Activated T-cell treated with anti-CD3 and anti-CD28 coated beads, Interleukin-2, amount 50 U/mL, for 4 hours (primary cell): ENCODE measurements at places on chromosomes 13 and 19. TPM values are rescaled to one million over a fixed set of nuclear protein-coding genes. Genes with fewer than 3 reads are reported as not detected.
A peak's percentile ranks its signal among the peaks of the same experiment; 100 is the strongest.

DNA sequence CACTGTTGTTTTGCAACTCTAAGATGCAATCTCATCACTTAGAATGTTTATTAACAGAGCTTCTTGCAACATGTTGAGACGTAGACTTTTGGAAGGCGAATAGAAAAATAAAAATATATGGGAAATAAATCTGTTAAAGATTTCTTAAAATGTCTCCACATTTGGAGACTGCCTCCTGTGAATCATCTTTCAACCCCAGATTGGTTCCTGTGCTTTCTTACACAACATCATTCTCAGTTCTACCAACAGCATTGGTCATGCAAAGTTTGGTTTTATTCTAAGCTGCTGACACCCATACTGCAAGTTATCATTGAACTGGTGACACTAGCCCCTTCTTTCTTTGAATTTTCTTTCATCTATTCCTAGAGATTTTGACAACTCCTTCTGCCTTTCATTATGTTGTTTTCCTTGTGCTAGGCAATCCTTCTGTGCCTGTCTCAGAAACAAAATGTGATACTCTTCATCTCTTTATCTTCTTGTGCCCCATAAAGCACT lies 1.6 kb upstream of the IGFL3 start:
- DNase-seq, result no peak

DNA sequence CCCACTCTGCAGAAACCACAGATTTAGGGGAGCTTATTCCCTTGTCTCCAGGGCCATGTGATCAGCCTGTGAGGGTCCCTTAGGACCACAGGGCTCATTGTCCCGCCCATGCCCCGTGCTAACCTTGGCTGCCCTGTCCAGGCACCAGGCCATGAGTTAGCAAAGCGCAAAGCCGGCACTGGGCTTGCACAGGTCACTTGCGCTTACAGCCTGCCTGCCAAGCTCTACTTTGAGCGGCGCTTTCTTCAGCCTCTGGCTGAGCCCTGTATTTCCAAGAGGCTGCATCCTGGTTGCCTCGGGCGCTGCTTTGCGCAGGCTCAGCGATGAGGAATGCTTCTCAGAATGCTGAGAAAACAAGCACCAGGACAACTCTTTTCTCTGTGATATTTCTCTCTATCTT lies 188.0 kb downstream of the TDRD3 start:
- no peak for DNase-seq

DNA sequence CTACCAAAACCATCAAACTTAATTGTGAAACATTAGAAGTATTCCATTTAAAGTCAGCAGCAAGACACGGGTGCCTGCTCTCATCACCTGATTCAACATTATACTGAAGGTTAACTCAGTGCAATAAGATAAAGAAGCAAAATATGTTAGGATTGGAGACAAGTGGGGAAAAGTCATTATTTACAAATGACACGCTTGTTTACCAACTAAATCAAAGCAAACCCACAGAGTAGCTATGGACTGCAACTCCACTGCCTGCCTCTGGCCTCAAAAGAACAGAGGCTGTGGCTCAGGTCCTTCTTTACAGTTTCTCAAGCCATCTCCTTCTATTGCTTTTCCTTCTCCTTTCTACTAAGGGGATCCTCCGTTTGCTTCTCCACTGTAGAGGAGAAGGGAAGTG lies 21.0 kb upstream of the ATP12A start:
- no peak for DNase-seq

- DNase-seq, result peak; percentile 67
These were observed 25.7 kb upstream of the TPTE2 start for GRCh38 chr13:19586904-19587634.

- DNase-seq, result no peak
These were observed 1.4 kb downstream of the PEPD start for GRCh38 chr19:33520048-33520643.

The ZNF723 gene
- total RNA-seq, result not detected

DNA sequence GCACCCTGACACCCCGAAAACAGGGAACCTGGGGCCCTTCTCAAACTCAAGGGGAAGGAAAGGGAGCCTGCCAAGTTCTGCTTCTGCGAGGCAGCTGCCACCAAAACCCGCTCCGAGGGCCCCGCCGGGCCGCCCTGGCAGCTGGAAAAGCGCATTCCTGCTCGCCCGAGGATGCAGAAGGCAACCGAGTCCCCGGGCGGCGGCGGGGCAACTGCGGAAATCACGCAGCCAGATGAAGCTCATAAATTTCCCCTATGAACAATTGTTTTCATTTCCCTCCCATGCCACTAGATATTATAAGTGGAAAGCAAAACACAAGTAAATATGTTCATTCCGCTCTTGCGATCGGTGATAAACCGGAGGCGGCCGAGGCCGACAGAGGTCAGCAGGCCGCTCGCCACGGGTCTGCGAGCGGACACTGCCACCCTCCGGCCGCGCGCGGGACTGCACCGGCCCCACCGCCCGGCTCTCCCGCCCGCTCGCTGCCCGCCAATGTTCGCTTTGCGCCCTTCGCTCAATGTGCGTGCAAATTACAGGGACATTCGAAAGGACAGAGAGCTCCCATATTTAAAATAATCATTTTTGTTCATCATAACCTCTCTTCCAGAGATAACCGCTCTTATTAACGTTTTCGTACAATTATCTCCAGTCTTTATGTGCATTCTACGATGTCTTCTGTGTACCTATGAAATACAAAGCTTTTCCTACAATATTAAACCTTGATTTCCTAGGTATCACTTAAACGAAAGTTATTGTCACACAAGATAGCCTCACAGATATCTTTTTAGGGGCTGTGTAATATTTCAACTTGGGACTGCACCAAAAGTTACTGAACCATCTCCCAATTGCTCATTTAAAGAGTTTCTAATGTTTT lies 120.8 kb upstream of the ZNF507 start:
- DNase-seq, result peak; percentile 57

GRCh38 chr13:96075953-96076543 lies 13.9 kb upstream of the HS6ST3 start:
- no peak for DNase-seq

The APOE gene
- 5.0 TPM for total RNA-seq

GRCh38 chr13:37179645-37180044 lies 74.2 kb upstream of the CSNK1A1L start:
- no peak for DNase-seq

GRCh38 chr19:19742773-19743172 lies 9.9 kb upstream of the ZNF14 start:
- no peak for DNase-seq

DNA sequence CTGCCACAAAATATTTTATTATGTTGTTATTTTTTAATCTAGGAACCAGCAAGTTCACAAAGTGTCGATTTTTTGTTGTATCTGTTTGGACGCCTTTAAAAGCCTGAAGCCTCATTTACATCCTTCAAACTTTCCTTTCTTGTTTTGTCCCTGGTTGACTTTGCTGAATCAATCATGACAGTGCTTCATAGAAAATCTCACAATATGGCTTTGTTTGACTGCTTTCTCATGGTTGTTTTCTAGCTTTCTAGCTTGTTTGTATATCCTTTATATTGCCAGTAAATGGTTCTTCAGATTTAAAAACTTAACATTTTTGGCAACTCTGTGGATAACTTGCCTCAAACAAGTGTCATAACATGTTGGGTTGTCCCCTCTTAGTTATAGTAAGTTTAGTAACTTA lies 84.1 kb upstream of the ATXN8OS start:
- no peak for DNase-seq

GRCh38 chr13:56501750-56502149 lies 639.0 kb upstream of the PRR20A start:
- no peak for DNase-seq

GRCh38 chr19:32196690-32197420 lies 148.6 kb upstream of the ZNF507 start:
- DNase-seq, result no peak

The CD37 gene
- total RNA-seq, result 116 TPM

The LILRA6 gene
- not detected for total RNA-seq

The ARL11 gene
- 0.30 TPM for total RNA-seq

The OR7C1 gene
- not detected for total RNA-seq

The FBXO17 gene
- 0.14 TPM for total RNA-seq

GRCh38 chr13:40503966-40504591 lies 162.4 kb downstream of the FOXO1 start:
- DNase-seq, result no peak

GRCh38 chr19:35142606-35143230 lies 337 bp upstream of the FXYD7 start:
- DNase-seq, result peak; percentile 70

The LYPD5 gene
- total RNA-seq, result 0.53 TPM

The TBXA2R gene
- 0.66 TPM for total RNA-seq

DNA sequence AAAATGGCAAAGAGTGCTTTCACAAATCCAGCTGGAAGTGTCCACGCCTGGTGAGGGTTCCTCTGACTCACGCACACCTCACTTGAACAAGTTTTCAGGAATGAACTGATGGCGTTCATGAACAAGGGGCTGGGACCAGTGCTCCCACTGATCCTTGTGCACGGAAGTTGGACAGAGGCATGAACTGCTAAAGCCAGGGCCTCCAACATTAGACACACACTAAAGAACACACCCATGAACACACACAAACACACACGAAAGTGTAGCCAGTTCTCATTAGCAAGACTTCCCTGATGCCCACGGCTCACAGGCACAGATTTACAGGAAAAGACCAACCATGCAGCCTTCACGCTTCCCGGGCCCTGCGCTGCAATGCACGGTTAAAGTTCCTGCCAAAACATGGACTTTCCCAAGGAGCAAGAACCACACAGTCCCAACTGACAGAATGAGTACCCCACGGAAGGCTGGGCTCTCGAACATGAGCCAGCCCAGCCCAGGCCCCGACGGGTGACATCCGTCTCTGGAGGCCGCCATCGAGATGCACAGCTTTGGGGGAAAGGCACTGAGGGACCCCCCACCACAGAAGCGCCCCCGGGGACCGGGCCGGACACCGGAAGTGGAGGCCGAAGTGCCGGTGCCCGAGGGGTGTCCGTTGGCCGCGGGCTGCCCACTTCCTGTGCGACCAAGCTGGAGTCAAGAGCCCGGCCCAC lies 808 bp downstream of the DNMT1 start:
- peak; percentile 14 for DNase-seq

DNA sequence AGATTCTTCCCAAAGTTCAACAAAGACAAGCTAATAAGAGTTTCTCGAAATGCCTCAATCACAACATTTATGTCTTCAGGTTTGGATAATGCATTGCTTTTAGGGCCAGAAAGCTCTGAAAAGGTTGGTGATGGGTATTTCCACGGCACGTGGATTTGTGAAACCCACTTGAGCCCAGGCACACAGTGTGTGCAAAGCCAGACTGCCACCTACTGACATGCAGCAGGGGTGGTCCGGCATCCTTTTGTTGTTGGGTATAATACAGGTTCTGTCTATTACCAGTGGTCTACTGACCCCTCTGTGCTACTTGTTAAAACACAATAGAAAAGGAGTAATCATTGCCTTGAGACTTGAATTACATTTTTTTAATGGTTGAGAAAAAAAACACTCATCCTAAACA lies 225.6 kb downstream of the RAP2A start:
- no peak for DNase-seq

The ELSPBP1 gene
- total RNA-seq, result not detected

The IZUMO4 gene
- 4.2 TPM for total RNA-seq

GRCh38 chr19:39998501-39998900 lies 1.6 kb downstream of the ZNF546 start:
- no peak for DNase-seq

The NOVA2 gene
- total RNA-seq, result not detected

GRCh38 chr13:107361666-107362065 lies 793.7 kb upstream of the ARGLU1 start:
- no peak for DNase-seq

DNA sequence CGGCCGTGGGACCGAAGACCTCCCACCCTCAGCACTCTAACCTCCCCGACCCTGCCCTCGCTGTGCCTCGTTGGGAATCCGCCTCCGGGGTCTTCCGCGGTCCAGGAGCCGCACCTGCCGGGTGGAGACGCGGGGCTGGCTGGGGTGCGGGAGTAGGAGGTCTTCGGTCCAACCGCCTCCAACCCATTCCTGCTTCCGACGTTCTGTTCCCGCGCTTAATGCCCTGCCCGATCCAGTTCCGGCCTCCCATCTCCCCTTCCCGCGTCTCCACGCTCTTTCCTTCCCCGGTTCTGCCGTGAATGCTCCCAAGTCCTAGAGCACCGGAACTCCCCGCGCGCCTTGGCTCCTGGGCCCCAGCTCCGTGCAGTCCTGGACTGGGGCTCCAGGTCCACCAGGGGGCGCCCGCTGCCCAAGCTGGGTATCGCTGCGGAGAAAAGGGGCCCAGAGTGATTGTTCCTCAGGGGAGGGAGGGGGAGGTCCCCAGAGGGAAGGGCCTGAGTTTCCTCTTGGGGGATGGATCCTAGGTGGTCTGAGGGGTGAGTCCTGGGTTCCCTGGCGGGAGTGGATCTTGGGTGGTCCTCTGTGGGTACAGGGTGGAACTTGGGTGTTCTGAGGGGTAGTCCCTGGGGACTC lies 14.1 kb upstream of the TNFSF9 start:
- peak; percentile 93 for DNase-seq

GRCh38 chr13:45297456-45298205 lies 43.4 kb downstream of the TPT1 start:
- no peak for DNase-seq

- DNase-seq, result no peak
These were observed 4.8 kb upstream of the UCHL3 start for GRCh38 chr13:75544681-75545330.
